Naive B cell (primary cell): ENCODE measurements at places on chromosomes 7 and 10. TPM values are rescaled to one million over a fixed set of nuclear protein-coding genes. Genes with fewer than 3 reads are reported as not detected.

DNA sequence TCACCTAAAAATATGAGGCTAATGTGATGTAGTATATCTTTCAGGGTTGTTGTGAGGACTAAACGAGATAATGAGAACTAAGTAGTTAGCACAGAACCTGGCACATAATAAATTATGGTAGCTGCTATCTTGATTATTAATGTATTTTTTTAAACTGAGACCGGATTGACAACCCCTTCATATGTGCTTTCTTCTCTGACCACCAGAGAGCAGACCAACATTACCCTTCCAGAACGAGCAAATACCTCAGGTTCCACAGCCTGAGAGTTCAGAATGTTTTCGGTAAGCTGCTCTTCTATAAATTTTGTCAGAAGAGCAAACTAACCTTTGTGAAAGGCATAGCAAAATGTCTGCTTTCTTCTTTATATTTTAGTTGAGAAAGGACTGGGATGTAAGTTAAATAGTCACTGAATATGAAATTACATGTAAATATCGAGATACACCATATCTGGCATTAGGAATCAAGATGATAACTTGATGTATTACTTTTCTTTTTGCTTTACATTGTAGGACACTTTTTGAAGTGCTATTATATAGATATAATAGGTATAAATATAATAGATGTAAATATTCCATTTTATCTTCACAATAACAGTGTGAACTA, 13.6 kb upstream of the BPGM start:
- DNase-seq: peak; percentile 31
- H3K4me3 ChIP-seq: no peak overlapping the region
- no peaks in the 10 kb centered on the region for H3K36me3 ChIP-seq
- peaks cover 7% of the 10 kb centered on the region for H3K27me3 ChIP-seq

DNA sequence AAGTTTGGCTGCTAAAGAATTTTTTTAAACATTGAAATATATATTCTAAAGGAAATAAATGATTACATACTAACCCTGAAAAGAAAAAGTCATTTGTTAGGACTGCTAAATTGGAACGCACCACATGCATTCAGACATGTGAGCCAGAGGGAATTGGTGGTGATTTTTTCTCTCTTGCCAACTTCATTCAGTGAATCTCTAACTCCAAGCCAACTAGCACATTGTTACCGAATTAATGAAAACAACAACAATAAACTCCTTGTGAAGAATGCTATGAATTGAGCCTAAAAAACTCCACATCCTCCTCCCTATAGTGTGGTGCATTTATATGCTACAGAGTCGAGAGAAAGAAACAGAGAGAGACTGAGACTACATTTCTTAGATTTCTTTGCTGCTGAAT, 135.5 kb upstream of the CACNA2D1 start:
- no peaks in the 10 kb centered on the region for H3K36me3 ChIP-seq
- no peaks in the 10 kb centered on the region for H3K4me1 ChIP-seq
- DNase-seq: no peak
- no peak overlapping the region for H3K27ac ChIP-seq
- H3K27me3 ChIP-seq: no peaks in the 10 kb centered on the region

LEP gene
- polyA plus RNA-seq: not detected

- DNase-seq: no peak
- H3K4me1 ChIP-seq: no peaks in the 10 kb centered on the region
- H3K36me3 ChIP-seq: no peaks in the 10 kb centered on the region
- no peaks in the 10 kb centered on the region for H3K27me3 ChIP-seq
- H3K4me3 ChIP-seq: no peak overlapping the region
Observed at GRCh38 chr10:33453081-33454025, 118.9 kb upstream of the NRP1 start.

GRCh38 chr7:152956006-152956405, 196.5 kb downstream of the ACTR3B start:
- H3K27me3 ChIP-seq: no peaks in the 10 kb centered on the region
- no peaks in the 10 kb centered on the region for H3K4me1 ChIP-seq
- no peak for DNase-seq
- H3K27ac ChIP-seq: no peak overlapping the region

DNA sequence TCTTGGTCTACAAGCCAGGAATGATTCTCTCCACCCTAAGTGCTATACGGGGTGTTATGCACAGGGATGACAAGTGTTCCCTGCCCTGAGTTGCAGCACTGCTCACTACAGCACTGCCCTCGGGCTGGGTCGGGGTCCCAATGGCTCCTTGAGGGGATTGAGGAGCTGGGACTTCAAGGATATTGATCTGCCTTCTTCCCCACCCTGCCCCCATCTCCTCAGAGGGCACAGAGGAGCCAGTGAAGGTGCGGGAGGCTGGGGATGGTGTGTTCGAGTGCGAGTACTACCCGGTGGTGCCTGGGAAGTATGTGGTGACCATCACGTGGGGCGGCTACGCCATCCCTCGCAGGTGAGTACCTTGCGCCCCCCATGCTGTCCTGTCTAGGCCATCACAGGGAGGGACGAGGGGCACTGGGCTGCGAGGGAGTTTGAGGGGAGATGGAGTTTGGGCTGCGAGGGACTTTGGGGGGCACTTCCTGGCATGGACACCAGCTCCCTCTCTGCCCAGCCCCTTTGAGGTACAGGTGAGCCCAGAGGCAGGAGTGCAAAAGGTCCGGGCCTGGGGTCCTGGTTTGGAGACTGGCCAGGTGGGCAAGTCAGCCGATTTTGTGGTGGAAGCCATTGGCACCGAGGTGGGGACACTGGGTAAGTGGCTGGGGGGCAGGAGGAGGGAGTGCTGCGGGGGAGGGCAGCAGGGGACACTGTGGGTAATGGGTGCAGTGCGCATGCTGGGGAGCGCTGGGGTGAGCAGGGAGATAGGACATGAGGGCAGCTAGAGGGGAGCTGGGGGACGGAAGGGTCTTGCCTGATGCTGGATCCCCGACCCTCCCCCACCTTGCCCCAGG, 10.3 kb downstream of the FLNC start:
- no peak for DNase-seq
- no peaks in the 10 kb centered on the region for H3K36me3 ChIP-seq
- no peak overlapping the region for H3K27ac ChIP-seq
- H3K27me3 ChIP-seq: peaks cover 6% of the 10 kb centered on the region
- H3K4me1 ChIP-seq: no peaks in the 10 kb centered on the region

SPAM1 gene
- not detected for polyA plus RNA-seq

MYOZ1 gene
- polyA plus RNA-seq: not detected

GRCh38 chr10:12135631-12136030, 6.2 kb downstream of the SEC61A2 start:
- DNase-seq: no peak
- peaks cover under 1% of the 10 kb centered on the region for H3K4me1 ChIP-seq
- peaks cover 4% of the 10 kb centered on the region for H3K36me3 ChIP-seq
- no peak overlapping the region for H3K27ac ChIP-seq
- no peak overlapping the region for H3K4me3 ChIP-seq
